ENCODE measurements at places on chromosomes 4 and X.

- no peak for DNase-seq
These were observed 256.9 kb downstream of the ADAMTS3 start for GRCh38 chr4:72312032-72312650.

DNA sequence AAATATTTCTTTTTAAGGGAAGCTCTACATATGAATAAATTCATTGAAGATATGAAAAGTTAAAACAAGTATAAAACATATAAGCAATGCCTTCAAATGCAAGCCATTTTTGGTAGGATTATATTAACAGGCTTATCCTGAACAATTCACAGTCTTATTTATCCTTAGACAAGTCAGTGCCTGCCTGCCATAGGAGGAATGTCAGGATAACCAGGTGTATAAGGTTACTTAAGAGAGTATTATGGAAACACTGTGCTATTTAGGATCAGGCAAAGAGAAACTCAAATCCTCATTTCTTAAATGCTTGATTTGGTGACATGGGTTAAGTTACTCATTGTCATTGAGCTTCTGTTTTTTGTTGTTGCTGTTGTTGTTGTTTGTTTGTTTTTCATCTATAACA lies 2029.9 kb upstream of the AGA start:
- no peak for DNase-seq

DNA sequence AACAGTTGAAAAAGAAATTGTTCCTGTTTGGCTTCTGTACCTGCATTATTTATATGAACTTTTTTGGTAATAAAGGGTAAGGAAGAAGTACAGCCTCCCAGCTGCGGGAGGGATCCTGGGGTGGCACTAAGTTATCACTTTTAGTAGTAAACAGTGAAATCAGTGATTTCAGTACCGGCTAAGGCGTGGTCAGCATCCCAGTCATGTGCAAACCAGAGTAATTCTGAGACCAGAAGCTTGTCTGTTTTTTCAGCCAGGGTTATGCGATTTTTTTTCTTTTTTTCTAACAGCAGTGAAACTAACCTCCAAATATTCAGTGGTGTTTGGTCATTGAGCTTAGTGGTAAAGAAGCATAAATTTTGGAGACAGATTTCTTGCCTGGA lies 3.3 kb downstream of the EGF start:
- no peak for DNase-seq

- no peak for DNase-seq
These were observed 7.9 kb downstream of the TRIM2 start for GRCh38 chr4:153211986-153212728.

GRCh38 chr4:94567811-94568210 lies 116.1 kb downstream of the PDLIM5 start:
- no peak for DNase-seq

- DNase-seq, result no peak
These were observed 198.8 kb upstream of the FAT4 start for GRCh38 chr4:125115941-125116340.

DNA sequence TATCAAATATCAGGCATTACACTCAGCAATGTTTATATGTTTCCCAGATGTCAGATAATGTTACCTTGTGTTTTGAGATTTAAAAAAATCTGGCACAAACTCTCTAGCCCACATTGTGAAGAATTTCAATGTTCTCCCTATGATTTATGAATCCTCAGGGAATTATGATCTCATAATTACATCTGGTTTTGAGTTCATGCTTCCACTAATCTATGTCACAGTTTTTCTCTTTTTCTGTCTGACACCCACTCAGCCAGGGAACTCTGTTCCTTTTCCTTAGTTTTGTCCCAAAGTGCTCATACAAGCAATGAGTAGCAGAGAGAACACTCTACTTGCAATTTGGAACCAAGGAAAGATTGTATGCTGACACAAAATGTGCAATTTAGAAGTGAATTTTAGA lies 212.1 kb upstream of the POF1B start:
- no peak for DNase-seq

- DNase-seq, result no peak
These were observed 152.5 kb upstream of the PJA1 start for GRCh38 chrX:69317721-69318120.

GRCh38 chr4:109215506-109215905 lies 87.0 kb downstream of the COL25A1 start:
- DNase-seq, result no peak

DNA sequence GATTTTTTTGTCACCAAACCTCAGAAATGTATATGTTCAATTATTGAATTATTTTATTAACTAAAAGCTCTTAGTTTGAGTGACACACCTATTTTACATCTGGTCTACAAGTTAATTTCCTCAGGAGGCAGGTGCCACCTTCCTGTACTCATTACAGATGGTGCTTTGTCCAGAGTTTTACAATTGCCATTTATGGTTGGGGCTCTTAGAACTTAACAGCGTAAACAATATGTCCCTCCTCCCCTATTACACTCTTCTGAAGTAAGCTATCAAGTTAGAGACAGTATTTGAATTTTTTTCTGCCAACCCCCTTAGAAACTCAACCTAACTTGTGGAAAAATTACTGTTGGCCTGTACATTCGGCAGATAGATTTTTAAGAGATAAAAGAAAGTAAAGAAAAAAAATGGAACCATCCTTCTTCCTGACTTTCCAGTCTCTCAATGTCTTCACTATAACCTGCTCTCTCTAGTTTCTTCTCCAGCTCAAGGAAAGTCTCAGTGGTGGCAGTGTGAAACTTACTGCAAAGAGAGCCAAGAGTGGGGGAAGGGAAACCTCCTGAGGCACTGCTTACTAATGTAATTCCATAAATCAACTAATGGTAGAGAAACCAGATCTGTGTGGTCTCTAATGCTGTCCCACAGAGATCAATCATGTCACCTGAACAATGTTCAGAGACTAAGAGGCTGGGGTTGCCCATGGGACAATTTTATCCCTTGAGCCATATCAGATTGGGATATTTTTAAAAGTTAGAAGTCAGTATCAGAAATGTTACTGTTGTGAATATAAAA lies 7.8 kb downstream of the CXXC4 start:
- no peak for DNase-seq

DNA sequence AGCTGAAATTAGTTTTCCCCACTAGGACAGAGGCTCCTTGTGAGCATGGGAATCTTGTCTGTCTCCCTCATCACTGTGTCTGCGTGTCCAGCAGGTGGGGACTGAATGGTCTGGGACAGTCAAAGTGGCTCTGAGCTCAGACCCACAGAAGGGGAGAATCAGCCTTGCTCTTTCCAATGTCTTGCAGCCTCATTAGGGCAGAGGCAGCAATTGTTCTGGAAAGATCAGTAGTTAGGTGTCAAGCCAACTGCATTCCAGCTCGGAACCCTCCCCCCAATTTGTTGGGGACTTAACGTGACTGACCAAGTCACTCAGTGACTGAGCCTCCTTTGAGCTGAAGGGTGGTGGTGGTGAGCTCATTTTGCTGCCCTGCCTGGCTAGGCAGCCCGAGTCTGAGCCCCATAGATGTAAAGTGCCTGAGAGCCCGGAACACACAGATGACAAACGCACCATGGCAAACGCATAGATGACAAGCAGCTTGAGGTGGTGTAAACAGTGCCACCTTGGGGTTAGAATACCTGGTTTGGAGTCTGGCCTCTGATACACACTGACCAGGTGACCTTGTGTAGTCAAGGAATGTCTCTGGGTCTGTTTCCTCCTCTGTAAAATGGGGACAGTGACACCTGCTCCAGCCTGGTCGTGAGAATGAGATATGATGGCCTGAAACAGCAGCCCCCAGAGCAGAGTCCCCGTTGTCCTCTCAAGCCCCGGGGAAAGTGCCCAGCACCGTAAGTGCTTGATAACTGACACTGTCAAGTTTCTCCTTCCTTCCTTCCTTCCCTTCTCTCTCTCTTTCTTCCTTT lies 2.7 kb upstream of the SORCS2 start:
- DNase-seq, result no peak

DNA sequence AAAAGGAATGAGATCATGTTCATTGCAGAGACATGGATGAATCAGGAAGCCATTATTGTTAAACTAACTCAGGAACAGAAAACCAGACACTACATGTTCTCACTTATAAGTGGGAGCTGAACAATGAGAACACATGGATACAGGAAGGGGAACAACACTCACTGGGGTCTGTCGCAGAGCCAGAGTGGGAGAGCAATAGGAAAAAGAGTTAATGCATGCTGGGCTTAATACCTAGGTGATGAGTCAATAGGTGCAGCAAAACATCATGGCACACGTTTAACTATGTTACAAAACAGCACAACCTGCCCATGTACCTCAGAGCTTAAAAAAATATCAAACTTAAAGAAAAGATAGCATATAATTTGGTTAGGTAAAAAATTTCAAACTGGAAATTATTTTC lies 281.4 kb downstream of the PABPC4L start:
- DNase-seq, result no peak

All from T-helper 1 cell (primary cell).